ENCODE measurements at places on chromosomes 3 and 15. TPM values are rescaled to one million over a fixed set of nuclear protein-coding genes. Genes with fewer than 3 reads are reported as not detected.

- DNase-seq, result peak; percentile 71
These were observed 420.2 kb downstream of the FOXP1 start for GRCh38 chr3:71163198-71163918.

GRCh38 chr15:77901921-77902750 lies 175.4 kb downstream of the TBC1D2B start:
- peak; percentile 46 for DNase-seq

DNA sequence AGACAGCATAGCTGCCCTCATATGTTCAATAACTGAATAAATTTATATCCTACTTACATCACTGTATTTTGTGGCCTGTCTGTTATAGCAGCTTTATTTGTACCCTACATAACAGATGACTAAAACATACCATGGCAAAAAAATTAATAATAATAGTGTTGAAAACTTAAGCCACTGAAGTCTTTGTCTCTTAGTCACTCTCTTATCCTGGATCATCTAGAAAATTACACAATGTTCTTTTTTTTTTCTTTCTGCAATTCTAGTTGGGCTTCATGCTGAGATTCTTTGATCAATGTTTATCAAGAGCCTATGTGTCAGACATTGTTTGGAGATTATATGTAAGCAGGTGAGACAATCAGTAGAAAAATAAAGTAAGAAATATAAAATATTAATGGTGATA lies 519.3 kb upstream of the ARPP21 start:
- no peak for DNase-seq

DNA sequence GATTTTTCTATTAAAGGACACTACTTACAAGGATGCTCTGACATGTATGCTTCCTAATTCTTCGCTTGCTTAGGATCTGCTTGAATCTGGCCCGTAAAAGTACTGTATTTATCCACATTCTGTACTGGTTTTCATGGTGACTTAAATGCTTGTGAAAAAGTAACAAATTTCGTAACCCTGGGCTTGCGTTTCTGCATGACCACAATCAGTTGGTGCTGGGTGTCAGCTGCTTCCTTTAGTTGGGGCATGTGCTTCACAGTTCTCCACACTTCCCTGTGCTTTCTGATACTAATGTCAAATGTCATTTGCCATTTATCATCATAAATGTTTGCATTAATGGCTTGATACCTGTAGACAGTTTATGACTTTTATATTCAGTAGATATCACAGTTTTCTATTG lies 218.4 kb upstream of the MLF1 start:
- no peak for DNase-seq

DNA sequence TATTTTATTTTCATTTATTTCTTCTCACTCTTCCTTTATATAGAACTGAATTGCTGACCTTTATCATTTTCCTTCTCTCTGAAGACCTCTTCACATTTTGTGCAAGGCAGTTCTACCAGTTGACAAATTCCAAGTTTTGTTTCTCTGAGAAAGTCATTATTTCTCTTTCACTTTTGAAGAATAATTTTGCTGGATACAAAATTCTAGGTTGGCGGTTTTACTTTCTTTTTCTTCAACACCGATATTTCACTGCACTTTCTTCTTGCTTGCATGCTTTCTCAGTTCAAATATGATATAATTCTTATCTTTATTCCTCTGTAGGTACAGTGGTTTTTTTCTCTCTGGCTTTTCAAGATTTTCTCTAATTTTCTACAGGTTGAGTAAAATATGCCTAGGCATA lies 15.9 kb downstream of the RFX7 start:
- no peak for DNase-seq

DNA sequence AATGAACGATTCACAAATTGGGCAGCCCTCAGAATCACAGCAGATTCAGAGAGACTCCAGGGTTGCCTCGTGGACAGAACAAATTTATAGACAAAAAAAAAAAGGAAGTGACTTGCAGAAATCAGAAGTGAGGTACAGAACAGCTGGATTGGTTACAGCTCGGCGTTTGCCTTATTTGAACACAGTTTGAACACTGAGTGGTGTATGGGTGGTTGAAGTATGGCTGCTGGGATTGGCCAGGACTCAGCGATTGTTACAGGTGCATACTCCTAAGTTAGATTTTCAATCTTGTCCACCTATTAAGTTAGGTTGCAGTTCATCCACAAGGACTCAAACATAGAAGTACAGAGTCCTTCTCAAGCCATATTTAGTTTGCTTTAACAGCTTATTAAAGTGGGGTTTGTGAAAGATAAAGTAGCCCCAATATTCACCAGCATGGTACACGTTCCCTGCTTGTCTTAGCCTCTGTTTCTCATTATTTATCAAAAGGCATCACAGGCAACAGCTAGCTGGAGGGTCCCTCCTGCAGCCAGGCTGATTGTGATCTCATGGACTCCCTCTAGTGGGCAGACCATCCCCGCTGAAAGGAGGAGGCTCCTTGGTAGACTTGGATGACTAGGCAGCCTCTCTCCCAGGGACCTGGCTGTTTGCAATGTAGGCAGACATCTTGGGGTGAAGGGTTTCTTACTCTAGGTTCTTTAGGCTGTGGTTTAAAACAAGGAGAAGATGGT lies 17.6 kb upstream of the ALDH1L1 start:
- DNase-seq, result peak; percentile 75

DNA sequence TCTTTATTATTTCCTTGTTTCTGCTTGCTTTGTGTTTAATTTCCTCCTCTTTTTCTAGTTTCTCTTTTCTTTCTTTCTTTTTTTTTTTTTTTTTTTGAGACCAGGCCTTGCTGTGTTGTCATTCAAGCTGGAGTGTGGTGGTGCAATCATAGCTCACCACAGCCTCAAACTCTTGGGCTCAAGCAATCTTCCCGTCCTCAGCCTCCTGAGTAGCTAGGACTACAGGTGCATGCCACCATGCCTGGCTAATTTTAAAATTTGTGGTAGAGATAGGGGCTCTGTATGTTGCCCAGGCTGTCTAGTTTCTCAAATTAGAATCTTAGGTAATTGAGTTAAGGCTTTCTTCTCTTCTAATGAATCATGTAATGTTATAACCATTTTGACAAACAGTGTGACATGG lies 22.4 kb downstream of the SLMAP start:
- no peak for DNase-seq

GRCh38 chr3:155110996-155111901 lies 31.1 kb downstream of the MME start:
- no peak for DNase-seq

DNA sequence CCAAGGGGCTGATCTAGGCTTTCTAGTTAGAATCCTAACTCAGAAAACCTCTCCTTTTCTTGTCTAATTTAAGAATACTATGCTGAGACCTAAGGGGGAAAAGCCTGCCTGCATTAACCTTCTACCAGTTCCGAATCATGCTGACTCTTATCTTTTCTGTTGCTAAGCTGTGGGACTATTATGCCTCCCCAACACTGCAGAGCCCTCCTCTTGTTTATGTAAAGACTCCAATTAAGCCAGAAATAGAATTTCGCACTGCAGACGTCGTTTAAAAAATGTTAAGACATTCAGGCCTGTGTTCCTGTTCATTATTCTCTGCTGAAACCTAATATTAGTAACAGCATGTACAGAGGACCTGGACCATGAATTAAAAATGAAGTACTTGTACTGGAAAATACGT lies 310.6 kb upstream of the ATP11B start:
- DNase-seq, result no peak

GRCh38 chr3:4720316-4721075 lies 227.3 kb downstream of the ITPR1 start:
- DNase-seq, result peak; percentile 74

DNA sequence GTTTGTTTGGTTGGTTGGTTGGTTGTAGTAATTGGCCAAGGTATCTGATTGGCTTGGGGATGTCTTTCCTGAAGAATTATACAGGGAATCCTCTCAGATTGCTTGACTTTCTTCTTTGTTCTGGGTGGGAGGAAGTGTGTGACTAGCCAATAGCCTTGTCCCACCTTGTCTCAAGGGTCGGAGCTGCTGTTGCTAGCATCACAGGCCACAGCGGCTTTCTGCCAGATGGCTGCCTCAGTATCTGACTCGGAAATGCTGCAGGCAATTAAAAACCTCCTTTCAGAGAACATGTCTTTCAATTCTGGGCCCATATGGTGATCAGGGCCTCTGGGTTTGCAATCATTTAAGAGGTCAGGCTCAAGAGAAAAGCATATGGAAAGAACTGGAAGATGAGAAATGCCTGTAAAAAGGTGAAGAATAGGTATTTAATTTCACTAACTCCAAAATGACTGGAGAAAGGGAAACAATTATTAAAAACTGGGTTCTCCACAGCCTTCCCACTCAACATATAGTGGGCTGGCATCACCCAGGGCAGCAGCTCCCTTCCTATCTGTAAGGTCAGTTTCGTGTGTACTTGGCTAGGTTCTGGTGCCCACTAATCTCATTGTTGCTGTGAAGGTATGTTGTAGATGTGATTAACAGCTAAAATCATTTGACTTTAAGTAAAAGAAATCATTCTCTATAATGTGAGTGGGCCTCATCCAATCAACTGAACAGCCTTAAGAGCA lies 32.4 kb downstream of the TGFBR2 start:
- DNase-seq, result no peak

DNA sequence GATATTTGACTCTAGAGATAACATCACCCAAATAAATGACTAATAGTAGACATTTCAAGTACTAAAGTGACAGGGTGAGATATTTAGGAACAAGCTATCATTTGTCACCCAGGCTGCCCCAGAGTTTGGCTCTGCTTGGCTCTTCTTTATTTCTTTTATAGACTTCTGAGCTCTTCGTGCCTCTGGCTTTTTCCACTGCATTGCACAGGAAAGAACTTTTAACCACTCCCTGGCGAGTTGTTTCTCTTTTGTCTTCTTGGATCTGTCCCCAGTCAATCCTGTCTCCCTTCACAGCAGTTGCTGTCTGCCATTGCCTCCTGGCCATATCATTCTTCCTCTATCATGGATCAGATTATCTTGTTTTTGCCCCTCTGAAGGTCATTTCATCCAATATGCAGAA lies 339.2 kb upstream of the DCBLD2 start:
- no peak for DNase-seq

GRCh38 chr3:56926243-56926946 lies 124.6 kb upstream of the ARHGEF3 start:
- DNase-seq, result peak; percentile 54

DNA sequence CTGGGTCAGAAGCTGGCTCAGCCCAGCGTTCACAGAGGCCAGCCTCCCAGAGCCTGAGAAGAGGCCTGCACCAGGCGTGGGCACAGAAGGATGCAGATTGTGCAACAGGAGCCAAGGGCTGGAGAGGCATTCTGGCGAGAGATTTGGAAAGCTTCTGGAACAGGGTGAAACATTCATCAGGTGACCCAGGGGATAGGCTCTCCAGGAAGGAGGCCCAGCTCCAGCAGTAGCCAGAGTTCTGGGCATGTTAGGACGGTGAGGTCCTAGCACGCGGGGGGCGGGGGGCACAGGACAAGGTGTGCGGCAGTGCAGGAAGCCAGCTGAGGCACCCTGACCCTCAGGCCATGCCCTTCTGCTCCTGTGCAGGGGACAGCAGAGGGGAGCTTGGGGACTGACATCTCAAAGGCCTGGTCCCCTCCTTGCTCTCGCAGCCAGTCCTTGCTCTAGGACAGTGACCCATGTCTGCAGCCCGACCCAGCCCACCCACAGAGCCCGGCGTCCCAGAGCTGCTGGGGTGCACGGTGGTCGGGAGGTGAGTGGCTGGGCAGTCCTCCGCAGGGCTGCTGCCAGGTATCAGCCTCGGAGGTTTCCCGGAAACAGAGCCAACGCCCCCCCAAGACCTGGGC lies 111.7 kb upstream of the KLF13 start:
- no peak for DNase-seq

- DNase-seq, result peak; percentile 30
These were observed 20.4 kb upstream of the NFKBIZ start for GRCh38 chr3:101828691-101829436.

GRCh38 chr3:30520699-30521098 lies 85.7 kb upstream of the TGFBR2 start:
- DNase-seq, result no peak

GRCh38 chr15:58571491-58571890 lies 139.7 kb downstream of the LIPC start:
- DNase-seq, result no peak

- DNase-seq, result no peak
These were observed 340.3 kb downstream of the NTRK3 start for GRCh38 chr15:87916208-87916607.

- DNase-seq, result no peak
These were observed 162.8 kb downstream of the CD47 start for GRCh38 chr3:107928084-107928445.

- DNase-seq, result no peak
These were observed 1038.6 kb downstream of the TUSC7 start for GRCh38 chr3:117748131-117748530.

GRCh38 chr3:175207361-175207760 lies 348.2 kb downstream of the NAALADL2 start:
- no peak for DNase-seq

DNA sequence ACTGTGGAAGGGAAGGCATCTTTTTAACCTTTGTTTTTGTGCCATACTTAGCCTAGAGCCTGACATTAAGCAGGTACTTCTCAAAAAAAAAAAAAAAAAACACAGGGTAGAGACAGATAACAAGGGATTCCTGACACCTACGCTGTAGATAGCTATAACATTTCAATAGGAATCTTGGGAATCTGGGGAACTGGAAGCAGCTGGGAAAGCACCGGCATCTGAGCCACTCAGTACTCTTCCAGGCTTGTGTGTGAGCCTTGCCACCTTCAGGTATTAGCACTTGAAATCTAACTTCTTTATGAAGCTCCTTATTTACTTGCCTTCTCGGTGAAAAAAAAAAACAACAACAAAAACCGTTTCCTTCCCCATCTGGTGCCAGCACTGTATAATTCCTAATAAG lies 46.8 kb downstream of the PIK3CA start:
- DNase-seq, result no peak

- DNase-seq, result no peak
These were observed 84.4 kb downstream of the CMSS1 start for GRCh38 chr3:99902091-99902490.

GRCh38 chr3:143808030-143808429 lies 40.2 kb downstream of the SLC9A9 start:
- no peak for DNase-seq

GRCh38 chr3:157692468-157692867 lies 189.3 kb upstream of the VEPH1 start:
- no peak for DNase-seq

- DNase-seq, result no peak
These were observed 364.2 kb upstream of the PLSCR5 start for GRCh38 chr3:146969356-146969755.

GRCh38 chr3:66270288-66270687 lies 49.5 kb downstream of the SLC25A26 start:
- no peak for DNase-seq

- DNase-seq, result no peak
These were observed 151.6 kb downstream of the ADAMTS9 start for GRCh38 chr3:64536166-64536565.

The EIF4E3 gene
- 10.5 TPM for polyA plus RNA-seq

The TIPIN gene
- polyA plus RNA-seq, result 4.3 TPM

The SMARCC1 gene
- 11.6 TPM for polyA plus RNA-seq

The CFAP161 gene
- not detected for polyA plus RNA-seq

The CASR gene
- polyA plus RNA-seq, result 14.8 TPM

The SOX2 gene
- polyA plus RNA-seq, result not detected

The FOXL2 gene
- not detected for polyA plus RNA-seq

The MYO1E gene
- 41.9 TPM for polyA plus RNA-seq

The TF gene
- 0.88 TPM for polyA plus RNA-seq

The NR2E3 gene
- polyA plus RNA-seq, result not detected
